ENCODE measurements at places on chromosomes 6 and 20.

DNA sequence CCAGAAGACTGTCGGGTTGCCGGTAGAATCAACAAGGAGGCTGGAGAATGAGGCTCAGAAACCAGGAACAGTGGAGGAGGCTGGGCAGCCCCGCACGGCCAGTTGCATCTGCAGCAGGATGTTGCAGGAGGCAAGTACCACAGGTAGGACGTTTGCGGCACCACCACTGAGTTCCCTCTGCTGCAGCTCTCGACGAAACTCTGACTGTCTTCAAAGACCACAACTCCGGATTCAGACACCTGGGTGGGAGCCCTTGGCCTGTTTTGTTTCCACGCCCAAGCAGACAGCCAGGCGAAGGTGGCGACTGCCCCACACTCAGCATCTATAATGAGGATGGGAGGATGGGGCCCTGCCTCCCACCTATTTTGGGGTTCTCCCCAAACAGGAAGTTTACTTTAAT, 218.2 kb downstream of the ZDHHC14 start:
- no peak overlapping the region for H3K27ac ChIP-seq
- H3K4me3 ChIP-seq = no peak overlapping the region

- H3K36me3 ChIP-seq = no peaks in the 10 kb centered on the region
- no peak for DNase-seq
- no peaks in the 10 kb centered on the region for H3K4me1 ChIP-seq
- no peaks in the 10 kb centered on the region for H3K27me3 ChIP-seq
These were observed 158.3 kb downstream of the OPRM1 start for GRCh38 chr6:154197196-154197860.

- no peak overlapping the region for H3K27ac ChIP-seq
- no peaks in the 10 kb centered on the region for H3K27me3 ChIP-seq
- H3K4me1 ChIP-seq = no peaks in the 10 kb centered on the region
- peak; percentile 2 for DNase-seq
These were observed 601.9 kb downstream of the HTR1B start for GRCh38 chr6:76861403-76861802.

DNA sequence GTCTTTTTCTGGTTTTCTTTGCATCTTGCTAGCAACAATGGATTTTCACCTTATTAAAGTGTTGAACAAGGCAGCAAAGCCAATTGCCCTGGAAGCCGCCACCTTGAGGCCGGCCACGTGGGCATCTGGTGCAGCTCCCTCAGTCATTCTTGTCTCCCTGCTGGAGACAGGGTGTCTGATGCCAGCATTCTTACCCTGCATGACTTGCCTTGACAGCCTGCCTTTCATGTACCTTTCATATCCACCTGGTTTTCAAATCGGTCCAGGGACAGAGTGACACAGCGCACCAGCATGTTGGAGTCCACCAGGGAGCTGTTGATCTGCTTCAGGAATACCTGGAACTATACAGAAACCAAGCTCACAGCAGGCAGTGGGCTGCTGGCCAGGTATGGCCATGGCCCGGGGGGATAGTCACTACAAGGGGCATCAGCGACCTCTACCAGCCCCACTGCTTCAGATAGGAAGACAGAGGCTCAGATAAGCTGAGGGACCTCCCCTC, 49.8 kb downstream of the MYH7B start:
- H3K27ac ChIP-seq = no peak overlapping the region
- peaks cover 31% of the 10 kb centered on the region for H3K36me3 ChIP-seq
- no peaks in the 10 kb centered on the region for H3K27me3 ChIP-seq
- H3K4me1 ChIP-seq = no peaks in the 10 kb centered on the region
- no peak overlapping the region for H3K4me3 ChIP-seq

- H3K4me1 ChIP-seq = no peaks in the 10 kb centered on the region
- no peaks in the 10 kb centered on the region for H3K27me3 ChIP-seq
- DNase-seq = no peak
- no peaks in the 10 kb centered on the region for H3K36me3 ChIP-seq
- no peak overlapping the region for H3K27ac ChIP-seq
- H3K4me3 ChIP-seq = no peak overlapping the region
These were observed 530.2 kb upstream of the MAN1A1 start for GRCh38 chr6:119879731-119880130.

- no peak overlapping the region for H3K4me3 ChIP-seq
- H3K27ac ChIP-seq = no peak overlapping the region
These were observed 37.1 kb upstream of the PROKR2 start for GRCh38 chr20:5353624-5354496.

Measured in common myeloid progenitor, CD34-positive (primary cell).